GM12864 (cell line): ENCODE measurements at places on chromosomes 5 and 9.

- DNase-seq, result no peak
Measured at GRCh38 chr5:56160723-56161438, 72.2 kb downstream of the ANKRD55 start.

GRCh38 chr9:114655689-114656088 is 1.9 kb downstream of the TEX53 start:
- DNase-seq, result no peak

DNA sequence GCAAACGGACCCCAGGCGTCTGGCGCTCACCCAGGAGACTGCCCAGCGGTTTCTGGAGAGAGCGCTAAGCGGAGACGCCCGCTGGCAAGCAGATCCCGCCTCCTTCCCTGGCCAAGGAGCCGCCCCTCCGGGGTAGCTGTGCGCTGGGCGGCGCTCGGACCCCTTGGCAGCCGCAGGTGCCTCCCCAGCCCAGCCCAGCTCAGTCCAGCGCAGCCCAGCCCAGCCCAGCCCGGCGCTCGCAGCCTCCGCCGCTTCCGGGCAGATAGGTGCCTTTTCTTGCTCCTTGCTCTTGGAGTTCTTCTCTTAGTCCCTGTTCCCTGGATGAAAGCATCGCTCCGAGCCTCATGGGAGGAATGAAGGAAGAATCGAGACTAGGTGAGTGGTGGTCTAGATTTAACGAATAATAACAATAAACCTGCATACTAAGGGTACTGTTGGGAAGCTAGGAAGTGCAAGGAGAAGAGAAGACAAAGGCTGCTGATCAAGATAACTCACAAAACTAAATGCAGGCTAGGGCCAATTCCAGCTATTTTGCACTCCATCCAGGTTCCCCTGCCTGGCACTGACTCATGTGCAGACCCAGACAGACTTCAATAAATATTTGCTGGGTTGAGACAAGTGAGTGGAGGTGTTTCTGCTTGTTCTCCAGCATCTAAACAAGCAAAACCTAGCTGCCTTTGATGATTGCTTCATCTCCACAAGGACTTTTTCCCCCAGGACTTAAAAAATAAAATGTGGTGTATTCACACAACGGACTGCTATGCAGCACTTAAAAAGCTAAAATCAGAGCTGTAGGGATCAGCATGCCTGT is at the start of gene STK32A:
TSS of gene STK32A (plus strand) at position 202 of the 811 bp plus-strand sequence. CDS start 4,609 bp downstream, outside the sequence.
- no peak for DNase-seq

DNA sequence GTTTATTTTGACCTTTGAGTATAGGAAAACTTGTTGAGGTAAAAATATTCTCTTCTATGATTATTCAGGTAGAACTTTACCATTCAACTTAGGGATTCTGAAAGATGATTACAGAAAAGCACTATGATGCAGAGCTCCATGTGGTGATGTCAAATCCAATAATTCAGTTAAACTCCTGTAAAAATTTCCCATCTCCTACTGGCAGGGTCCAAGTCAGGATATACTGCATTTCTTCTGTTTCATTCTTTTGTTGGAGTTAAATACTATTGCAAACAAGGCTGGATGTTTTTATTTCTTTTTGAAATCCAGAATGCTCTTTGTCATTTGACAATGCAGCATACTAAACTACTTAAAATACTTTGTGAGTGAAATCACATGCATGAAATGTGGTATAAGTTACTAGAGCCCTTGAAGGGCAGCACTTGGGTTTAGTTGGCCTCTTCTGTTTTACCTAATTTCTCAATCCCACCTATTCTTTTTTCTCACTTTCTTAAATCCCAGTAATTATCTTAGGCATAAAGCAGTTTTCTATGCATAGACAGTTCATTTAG is 204.5 kb downstream of the FBXL7 start:
- DNase-seq, result no peak

DNA sequence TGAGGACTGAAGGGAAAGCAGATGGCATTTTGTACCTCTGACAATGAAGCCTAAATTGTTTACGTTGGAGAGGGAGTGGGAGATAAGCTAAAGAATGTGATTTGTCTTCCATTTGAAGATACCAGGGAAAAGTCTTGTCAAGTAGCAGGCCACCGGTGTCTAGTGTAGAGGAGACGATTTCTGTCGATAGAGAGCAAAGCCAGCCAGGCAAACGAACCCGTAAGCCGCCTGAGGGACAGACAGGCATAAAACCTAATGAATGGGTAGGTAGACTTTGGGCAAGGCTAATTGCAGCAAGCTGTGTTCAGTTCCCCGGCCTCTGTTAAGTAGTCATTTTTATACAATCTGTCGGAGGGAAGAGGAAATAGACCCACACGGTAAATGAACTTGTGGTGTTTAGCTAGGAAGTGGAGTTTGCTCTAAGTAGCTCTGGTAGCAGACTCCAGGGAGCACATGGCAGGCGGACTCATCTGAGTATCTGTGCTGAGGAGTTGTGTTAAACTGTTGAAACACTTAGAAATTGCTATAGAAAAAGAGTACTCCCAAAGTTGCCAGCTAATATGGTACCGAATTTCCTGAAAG is 28.8 kb downstream of the SMARCA2 start:
- DNase-seq, result no peak

DNA sequence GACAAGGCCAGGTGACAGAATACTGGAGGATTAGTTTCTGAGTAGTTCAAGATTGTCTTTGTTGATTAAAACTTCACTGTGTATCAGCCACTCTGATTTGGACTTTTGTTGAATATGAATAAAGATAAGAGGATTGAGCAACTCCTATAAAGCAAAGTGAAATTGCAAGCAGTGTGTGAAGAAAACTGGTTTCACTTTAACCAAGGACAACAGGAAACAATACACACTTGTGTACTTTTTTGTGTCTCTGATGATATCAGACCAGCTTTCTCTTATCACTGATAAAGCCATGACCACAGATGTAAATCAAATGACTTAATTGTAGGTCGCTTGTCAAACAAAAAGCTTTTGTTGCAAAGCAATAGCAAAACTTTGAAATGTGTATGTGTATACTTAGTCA is 268.6 kb downstream of the FER start:
- DNase-seq, result no peak

DNA sequence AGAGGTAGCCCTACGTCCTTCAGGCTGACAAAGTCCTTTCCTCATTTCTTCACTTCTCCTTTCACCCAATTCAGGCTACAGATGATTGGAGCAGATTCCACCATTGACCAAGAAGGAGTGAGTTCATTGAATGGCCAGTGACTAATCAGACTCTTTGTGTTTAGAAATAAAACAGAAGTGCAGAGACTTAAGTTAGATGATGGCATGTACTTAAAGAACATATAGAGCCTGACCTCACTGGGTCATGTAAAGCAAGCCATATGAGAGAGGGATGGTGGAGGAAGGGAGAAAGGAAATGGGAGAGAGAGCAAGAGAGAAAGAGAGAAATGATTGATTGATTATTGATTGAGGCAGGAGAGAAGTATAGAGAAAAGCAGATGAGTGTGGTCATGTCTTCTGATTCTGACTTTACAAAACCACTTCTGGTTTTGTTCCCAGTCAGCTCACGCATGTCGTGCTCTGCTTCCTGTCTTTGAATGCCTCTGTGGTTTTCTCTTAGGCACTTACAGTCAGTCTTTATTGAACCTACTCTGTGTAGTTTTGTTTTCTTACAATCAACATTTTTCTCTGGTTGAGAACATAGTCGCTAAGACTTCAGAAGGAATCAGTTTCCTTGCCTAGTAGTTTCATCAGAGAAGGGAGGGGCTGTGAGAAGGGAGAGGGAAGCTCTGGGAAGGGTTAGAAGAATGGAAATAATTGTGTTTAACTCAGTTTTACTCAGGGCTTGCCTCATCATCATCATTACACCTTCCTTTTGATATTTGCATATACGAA is 149.2 kb upstream of the KLF9 start:
- peak; percentile 78 for DNase-seq

DNA sequence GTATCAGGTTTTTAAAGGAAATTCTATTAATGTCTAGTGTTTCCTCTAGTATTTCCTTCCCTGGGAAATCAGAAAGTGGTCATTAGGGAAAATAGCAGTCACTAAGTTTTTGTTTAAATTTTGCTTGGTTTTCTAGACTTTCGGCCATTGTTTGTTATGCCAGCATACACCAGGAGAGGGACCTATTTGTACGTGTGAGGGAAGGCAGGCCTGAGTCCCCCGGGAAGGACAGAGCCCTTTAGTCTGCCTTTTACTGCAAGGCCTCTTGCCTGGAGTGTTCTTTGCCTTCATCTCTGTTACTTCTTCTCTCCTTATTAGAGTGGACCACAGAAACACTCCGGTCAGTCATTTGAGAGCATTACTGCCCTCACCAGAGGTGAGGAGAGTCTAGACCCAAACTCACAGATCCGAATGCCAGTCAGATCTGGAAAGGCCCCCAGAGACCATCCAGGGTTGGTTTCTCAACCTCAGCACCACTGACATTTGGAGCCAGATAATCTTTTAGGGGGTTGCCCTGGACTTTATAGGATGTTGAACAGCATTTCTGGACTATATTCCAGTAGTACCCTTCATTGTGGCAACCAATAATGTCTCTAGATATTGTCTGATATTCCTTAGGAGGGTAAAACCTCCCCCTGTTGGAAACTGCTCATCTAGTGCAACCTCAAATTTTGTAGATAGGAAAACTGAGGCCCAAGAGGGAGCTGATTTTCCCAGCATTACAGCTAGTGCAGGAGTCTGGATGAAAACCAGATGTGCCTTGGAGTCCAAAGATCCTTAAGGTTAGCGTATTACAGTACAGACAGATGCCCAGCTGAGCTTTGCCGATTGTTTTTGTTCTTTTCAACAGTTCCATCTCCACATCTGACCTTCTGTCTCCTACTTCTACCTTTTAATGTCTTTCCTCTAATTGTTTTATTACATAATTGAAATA is 93.0 kb upstream of the NIPAL4 start:
- no peak for DNase-seq

DNA sequence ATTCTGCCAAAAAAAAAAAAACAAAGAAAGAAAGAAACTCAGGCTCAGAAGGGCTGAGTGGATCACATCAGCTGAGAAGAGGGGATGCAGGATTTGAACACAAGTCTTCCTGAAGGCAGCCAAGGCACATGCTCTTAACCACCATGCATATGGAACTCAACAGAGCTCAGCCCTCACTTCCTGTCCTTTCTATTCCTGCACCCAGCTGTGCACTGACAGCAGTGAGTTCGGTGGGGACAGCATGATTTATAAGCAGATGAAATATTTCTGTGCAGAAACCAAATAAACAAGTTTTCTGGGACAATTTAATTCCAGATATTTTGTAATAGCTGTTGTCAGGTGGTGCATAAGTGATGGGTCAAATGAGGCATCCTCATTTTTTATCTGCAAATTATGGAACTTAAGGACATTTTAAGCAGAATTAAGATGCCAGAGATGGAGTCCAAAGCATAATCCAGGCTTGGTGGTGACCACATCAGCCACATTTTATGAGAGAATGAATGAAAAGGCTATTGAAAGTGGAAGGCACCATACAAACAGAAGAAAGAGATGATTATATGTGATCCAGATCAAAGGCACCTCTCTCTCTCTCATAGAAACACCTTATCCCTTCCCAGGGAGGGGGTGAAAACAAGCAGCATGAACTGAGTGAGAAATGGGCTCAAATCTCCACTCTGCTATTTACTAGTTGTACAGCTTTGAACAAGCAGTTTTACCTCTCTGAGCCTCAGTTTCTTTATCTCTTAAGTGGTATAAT is 303.6 kb upstream of the MSX2 start:
- DNase-seq, result no peak

DNA sequence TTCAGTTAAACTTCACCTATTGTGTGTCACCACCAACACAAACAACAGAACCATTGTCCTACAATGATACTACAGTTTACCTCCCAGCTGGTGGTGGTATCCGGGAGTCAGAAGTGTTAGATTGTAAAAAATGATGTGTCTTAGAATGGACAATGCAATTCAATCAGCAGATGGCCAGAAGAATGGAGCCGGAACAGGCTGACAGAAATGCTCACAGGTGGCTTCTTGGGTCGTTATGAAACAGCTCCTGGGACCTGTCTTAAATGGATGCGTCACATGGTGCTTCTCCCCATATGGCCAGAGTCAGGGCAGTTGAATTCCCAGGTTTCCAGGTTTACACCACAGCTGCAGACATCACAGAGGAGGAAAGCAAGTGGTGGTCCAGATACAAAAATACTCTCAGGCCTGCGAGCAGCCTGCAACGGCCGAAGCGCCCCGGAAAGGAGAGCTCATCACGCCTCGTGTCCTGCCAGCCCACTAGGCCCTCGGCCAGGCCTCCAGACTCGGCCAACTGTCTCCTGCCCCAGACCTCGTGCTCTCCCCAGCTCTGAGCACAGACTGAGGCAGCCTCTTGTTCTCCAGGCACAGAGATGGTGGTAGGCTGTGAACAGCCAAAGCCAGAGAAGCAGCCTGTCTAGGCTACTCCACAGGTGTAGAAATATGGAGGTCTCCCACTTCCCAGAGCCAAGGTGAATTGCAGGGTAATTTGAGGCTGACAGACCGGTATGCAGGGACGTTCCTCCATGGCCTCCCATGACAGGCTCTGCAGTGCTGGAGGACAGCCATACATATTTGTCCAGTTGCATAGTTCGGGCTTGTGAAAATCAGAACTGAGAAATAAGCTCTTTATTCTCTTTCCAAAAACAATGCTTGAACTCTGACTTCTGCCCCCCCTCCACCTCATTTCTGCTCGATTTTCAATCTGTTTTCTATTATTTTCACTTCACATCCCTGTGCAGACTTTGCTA is 98.5 kb upstream of the SPATA31C2 start:
- no peak for DNase-seq

- DNase-seq, result no peak
Measured at GRCh38 chr9:103458826-103459225, 463.7 kb downstream of the CYLC2 start.

- DNase-seq, result no peak
Measured at GRCh38 chr5:66993448-66993847, 203.2 kb downstream of the CD180 start.

GRCh38 chr5:41772056-41772455 is 98.2 kb downstream of the OXCT1 start:
- no peak for DNase-seq

DNA sequence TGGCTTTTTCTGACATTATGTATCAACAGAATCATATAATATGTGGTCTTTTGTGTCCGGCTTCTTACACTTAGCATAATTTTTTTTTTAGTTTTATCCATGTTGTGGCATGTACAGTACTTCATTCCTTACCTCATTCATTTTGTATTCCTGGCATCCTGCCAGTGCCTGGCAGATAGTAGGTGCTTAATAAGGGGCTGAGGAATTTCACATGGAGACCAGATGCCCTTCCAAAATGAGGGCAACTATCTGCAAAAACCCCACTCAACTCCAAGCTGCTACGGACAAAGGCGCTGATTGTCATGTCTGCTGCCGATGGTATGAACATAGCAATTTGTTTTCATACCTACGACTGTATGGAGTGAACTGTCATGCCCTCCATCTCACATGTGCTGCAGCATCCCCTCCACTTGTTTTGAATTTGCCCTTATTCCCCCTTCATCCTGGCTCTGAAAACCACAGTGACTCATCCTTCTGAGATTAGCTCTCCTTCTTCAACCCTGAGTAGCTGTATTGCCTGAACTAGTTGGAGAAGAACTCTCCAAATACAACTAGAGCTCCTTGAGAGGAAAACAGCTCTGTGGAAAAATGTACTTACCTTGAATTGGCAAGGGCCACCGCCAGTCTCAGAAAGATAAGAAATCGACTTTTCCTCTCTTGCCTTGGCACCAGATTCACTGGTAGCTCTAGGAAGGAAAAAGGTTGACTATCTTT is 41.3 kb upstream of the FOXE1 start:
- DNase-seq, result no peak
